Smooth muscle cell of the umbilical artery (primary cell): ENCODE measurements at places on chromosomes 13 and 19. TPM values are rescaled to one million over a fixed set of nuclear protein-coding genes. Genes with fewer than 3 reads are reported as not detected.

The LILRB4 gene
- not detected in 2 replicates for total RNA-seq

The NCAN gene
- total RNA-seq: not detected in 2 replicates

The KIR2DL3 gene
- total RNA-seq: not detected in 2 replicates

The HSD17B14 gene
- total RNA-seq: 5.5 and 19.0 TPM in 2 replicates
